ENCODE measurements at places on chromosomes 2 and 18.

GRCh38 chr2:69083235-69083748, 70.3 kb downstream of the ANTXR1 start:
- DNase-seq = no peak

GRCh38 chr2:69177785-69178636, 165.0 kb downstream of the ANTXR1 start:
- no peak for DNase-seq

- DNase-seq = no peak
These were observed 15.8 kb downstream of the ITGA4 start for GRCh38 chr2:181472990-181473389.

DNA sequence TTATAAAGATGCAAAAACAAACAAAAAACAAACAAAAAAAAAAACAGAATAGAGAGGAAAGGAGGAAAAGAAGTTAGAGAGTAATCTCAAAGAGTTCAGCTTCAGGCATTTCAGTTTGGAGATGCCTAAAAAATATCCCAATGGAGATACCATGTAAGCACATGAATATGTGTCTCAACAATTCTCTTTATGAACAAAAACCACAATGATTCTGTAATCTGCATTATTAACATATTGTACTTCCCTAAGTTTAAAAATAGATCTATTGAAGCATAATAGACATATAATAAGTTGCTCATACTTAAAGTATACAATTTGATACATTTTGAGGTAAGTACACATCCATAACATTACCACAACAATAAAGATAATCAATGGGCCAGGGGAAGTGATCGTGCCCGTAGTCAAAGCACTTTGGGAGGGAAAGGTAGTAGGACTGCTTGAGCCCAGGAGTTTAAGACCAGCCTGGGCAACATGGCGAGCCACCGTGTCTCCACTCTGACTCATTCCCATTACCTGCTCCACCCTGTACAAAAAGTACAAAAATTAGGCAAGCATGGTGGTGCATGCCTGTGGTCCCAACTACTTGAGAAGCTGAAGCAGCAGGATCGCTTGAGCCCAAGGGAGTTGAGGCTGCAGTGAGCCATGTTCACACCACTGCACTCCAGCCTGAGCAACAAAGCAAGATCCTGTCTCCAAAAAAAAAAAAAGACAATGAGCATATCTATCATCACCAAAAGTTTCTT, 158.9 kb downstream of the ATAD2B start:
- no peak for DNase-seq

GRCh38 chr2:165815299-165816141, 21.5 kb upstream of the GALNT3 start:
- DNase-seq = no peak

DNA sequence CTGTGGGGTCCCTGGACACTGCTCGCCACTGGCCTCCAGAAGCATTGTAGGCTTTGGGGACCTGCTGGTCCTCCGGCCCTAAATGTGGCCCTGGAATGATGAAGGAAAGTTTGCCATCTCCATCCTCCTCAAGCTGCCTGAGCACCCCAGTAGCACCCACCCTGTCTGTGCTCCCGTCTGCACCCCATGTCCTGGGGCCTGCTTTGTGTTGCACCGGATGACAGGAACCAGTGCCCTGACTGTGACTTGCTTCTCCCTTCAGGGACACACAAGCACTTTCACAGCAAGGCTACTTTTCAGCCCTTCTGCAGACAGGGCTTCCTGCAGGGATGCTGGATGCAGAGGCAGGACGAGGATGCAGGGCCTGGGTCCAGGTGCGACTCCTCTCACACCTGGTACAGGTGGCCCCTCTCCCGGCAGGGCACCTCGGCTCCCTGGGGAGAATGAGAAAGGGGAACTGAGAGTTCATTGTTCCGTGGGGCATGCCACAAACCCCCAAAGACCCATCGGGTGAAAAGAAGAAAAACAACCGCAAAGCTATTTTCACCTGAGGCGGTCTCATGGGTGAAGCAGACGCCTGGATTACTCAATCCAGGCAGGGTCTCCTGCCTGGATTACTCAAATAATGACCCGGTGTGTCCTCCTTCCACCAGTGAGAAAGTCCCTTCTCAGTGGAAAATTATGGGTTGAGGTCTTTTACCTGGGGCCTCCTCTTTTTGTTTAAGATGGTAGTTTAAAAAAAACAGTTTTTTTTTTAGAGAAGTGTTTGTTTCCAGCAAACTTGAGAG, 74.9 kb downstream of the LONRF2 start:
- DNase-seq = no peak

- no peak for DNase-seq
These were observed 42.1 kb downstream of the TET3 start for GRCh38 chr2:74026687-74027241.

GRCh38 chr18:36284671-36285295, 12.7 kb upstream of the FHOD3 start:
- DNase-seq = peak; percentile 3

GRCh38 chr2:55620123-55620779, 2.8 kb upstream of the PPP4R3B start:
- no peak for DNase-seq
